ENCODE measurements at places on chromosomes 1 and 21.

- DNase-seq: no peak
These were observed 91.7 kb downstream of the NAV1 start for GRCh38 chr1:201630582-201630981.

- no peak for DNase-seq
These were observed 4.1 kb downstream of the DIPK1A start for GRCh38 chr1:92957030-92957734.

GRCh38 chr21:45973475-45974072, 8.0 kb upstream of the COL6A1 start:
- DNase-seq: peak; percentile 66

DNA sequence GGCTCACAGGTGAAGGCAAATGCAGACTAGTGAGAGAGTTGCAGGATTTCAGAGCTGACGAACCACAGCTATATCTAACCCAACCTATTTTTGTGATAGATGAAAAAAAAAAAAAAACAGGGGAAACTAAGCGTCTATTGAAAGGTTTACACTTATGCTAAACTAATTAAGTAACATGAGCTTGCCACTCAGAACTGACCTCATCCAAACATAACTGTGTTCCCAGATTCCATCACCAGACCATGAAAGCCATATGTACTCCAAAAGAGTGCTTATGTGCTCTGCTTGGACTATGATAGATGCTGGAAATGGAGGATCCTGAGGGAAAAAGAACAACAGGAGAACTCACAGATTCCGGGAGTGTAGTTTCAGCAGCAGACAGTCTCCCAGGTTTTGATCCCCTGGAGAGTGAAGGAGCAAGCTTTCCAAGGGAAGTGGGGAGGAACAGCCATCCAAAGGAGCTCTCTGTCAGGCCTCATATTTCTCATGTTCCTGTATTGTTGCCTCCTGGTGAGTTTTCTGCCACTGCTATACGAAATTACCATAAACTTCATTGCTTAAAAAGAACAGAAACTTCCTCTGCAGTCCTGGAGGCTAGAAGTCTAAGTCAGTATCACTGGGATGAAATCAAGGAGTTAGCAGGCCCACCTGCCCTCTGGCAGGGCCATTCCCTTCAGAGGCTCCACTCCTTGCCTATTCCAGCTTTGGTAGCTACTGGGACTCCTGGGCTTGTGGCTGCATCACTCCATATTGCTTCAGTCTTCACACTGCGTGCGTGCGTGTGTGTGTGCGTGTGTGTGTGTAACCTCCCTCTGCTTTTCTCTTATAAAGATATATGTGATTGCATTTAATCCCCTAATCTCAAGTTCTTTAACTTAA, 38.1 kb downstream of the NIBAN1 start:
- DNase-seq: no peak

DNA sequence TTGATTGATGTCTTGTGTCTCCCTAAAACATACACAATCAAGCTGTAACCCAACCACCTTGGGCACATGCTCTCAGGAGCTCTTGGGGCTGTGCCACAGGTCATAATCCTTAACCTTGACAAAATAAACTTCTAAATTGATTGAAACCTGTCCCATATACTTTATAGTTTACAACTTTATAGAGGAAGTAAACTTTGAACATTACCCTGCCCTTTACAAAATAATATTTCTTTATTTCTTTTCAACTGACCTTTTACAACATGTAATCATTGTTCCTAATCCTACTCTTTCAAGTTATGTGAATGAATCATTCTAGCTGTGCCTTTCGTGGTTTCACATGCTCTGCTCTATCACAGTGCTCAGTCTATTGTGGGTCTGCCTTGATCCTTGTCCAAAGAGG, 118.3 kb upstream of the ATP1A1 start:
- DNase-seq: no peak

- DNase-seq: no peak
These were observed 309.5 kb downstream of the ASTN1 start for GRCh38 chr1:176854758-176855745.

All from stimulated activated CD4-positive, alpha-beta T cell treated with anti-CD3 and anti-CD28 coated beads, TNF-alpha, amount 100 ng/mL, for 24 hours (primary cell).